ENCODE measurements at places on chromosomes 2 and 18.

DNA sequence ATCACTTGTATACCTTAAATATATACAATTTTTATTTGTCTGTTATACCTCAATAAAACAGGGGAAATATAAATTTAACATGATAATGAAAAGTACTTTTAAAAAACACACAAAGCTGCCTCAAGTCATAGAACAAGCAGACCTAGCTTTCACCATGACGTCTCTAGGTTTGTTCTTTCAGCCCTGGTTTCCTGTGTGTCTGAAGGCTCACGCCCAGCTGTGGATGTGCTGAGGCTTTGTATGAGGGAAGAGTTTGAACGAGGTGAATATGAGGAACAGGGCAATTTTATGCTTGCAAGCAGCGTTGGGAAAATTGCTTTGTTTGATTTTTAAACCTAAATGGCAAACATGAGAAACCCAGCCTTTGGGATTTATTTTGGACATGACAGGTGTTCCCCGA, 15.3 kb downstream of the SH3RF3 start:
- no peak for DNase-seq

GRCh38 chr2:217854684-217855420, 147.9 kb downstream of the TNS1 start:
- no peak for DNase-seq

GRCh38 chr2:186543561-186544131, 46.2 kb upstream of the ITGAV start:
- DNase-seq = no peak

- DNase-seq = no peak
These were observed 96.8 kb downstream of the DNAH6 start for GRCh38 chr2:84613082-84613481.

DNA sequence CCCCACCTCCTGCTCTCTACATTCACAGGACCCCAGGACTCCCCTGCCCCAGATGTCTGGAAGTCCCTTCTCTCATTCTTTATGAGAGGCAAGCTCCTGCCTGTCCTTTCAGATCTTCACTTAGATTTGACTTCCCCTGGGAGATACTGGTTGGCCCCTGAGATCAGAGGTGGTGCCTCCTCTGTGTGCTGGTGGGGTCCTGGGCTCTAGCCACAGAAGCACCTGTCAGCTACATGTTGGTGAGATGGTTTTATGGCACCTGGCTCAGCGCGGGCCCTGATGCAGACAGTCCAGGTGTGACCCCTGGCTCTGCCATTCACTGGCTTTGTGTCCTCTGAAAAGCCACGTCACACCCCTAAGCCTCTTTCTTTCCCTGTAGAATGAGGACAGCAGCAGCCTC, 369.6 kb upstream of the ID2 start:
- no peak for DNase-seq

GRCh38 chr2:152466041-152466440, 131.1 kb downstream of the FMNL2 start:
- no peak for DNase-seq

- no peak for DNase-seq
These were observed 797 bp downstream of the CTIF start for GRCh38 chr18:48539406-48540250.

DNA sequence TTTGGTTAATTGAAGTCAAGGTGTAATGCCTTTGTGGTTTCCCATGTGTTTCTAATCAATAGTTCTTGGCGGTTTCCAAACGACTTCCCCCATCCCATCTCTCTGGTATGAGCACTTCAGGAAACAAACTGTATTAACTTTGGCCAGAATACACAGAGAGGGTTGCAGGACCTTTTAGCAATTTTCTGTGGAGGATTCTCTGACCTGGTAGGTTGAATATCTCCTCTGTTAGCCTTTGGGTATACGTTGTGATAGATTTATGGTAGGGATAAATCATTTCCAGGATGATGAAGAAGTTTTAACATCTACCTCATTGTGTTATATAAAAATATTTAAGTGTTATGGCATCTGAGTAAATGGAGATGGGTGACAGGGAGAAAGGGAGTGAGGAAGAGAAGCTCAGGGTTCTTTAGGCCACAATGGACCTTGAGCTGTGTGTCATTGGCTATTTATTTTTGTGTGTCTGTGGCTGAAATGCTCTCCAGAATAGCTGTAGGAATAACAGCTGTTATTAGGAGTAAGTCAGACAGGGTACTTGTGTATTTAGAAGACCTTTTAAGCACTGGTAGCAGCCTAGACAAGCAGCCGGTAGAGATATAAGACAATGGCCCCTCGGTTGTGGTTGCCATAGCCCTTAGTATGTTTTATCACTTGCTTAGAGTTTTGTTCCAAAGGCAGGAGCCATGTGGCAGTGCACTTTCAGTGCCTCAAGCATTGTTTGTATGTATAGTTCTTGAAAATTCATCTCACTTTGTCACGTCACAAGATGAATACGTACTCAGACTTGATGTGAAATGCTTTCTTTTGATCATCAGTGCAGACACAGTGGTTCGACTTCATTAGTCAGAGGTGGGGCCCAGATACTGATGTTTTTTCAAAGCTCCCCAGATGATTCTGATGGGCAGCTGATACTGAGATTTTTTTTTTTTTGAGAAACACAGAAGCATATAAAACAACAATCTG, 91.1 kb downstream of the FMNL2 start:
- DNase-seq = no peak

GRCh38 chr2:85804583-85804982, 50.8 kb downstream of the ATOH8 start:
- no peak for DNase-seq

GRCh38 chr2:33139949-33140348, 193.2 kb downstream of the LTBP1 start:
- no peak for DNase-seq

GRCh38 chr2:164852086-164852485, 10.5 kb upstream of the COBLL1 start:
- DNase-seq = no peak
